C1 segment of cervical spinal cord (tissue), 14 donors: ENCODE measurements at places on chromosomes 6 and 20.
A peak's percentile ranks its signal among the peaks of the same experiment; 100 is the strongest.

- no peak for DNase-seq
Observed at GRCh38 chr6:41093729-41094128, 21.0 kb downstream of the NFYA start.

DNA sequence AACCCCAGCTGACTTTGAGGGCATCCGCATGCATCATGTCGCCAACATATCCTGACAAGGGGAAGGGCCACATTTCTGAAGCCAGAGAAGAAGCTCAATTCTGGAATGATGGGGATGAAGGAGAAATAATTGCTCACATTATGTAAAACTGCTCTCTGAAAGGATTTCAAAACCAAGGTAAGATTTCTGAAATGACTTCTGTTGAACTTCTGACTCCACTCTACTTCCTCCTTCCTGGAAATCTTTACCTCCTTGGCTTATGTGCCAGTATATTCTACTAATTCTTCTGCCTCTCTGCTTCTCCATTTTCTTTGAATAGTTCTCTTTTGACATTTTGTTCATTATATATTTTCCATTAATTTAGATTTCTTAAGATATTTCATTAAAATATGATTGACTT is 31.9 kb downstream of the HLA-DPB1 start:
- no peak for DNase-seq

DNA sequence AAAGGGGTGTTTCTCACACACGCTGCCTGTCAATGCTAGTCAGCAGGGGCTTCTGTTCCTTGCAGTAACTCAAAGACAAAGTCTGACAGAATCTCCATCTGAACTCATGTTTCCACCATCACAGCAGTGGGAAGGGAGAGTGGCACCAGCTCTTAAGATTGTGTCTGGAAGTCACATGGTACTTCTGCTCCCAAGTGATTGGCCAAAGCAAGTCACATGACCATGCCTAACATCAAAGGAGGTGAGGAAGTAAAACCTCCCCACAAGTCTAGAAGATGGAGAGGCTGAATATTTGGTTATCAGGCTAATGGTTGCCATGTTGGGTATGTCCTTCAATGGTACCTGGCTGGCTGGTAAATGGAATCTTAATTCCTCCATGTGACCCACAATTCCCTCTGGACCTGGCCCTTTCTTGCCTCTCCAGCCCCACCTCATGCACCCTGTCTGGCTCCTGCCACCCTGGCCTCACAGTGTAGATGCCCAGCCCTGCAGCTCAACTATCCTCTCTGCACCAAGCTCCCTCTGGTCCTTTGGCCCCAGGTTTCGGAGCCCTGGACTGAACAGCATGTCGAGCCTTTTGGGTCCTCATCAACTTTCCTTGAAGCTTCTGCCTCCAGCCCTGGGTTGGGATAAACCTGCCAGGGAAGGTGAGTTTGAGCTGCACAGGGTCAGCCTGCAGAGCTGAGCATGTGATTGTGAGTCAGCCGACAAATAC is 51.0 kb upstream of the PMEPA1 start:
- DNase-seq: no peak

DNA sequence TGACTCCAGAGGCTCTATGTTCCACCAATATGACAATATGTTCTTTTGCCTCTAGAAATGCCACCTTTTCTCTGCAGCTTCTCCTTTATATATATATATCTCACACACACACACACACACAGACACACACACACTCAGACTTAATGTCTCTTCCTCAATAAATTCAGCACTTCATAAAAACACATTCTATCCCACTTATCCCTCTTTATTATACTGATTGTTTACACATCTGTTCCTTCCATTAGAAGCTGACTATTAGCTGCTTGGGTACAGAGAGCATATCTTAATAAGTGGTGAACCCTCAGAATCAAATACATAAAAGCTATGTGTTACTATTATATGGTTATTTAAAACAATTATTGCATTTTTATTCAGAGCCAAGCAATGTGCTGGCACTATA is 23.3 kb downstream of the NRSN1 start:
- no peak for DNase-seq

DNA sequence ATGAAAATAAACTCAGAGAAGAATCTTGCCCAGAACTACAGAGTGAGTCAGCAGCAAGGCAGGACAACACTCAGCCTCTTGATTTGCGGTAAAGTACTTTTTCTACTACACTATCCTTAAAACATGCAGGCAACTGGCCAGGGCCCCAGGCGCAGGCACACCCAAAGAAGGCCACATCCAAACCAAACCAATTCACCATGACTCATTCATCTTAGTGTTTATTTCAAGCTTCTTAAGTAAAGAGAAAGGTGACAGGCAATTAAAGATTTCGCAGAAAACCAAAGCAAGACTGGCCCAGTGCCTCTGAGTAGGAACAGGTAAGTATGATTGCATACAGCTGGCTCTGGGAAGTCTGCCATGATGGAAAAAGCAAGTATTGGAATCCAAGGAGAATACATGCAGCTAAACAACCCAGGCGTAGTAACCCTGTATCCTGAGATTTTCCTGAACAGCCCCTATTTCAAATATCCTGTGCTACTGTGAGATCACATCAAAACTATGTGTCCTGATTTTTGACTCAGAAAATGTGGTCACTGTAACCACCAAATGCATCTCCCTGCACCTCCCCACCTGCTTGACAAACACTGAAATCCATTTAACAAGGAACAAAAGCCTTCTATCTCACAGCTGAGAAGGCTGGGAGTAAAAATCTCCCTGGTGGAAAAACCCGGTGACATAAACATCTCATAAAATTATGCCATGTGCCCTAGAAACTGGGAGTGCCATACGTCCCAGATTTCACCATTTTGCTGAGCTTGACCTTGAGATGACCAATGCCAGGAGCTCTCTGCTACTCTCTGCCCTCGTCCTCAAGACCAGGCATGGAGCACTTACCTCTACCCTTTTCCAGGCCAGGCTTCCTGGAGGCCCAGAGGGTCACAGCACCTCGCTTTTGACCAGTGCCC is 12.4 kb downstream of the WFDC3 start:
- no peak for DNase-seq

DNA sequence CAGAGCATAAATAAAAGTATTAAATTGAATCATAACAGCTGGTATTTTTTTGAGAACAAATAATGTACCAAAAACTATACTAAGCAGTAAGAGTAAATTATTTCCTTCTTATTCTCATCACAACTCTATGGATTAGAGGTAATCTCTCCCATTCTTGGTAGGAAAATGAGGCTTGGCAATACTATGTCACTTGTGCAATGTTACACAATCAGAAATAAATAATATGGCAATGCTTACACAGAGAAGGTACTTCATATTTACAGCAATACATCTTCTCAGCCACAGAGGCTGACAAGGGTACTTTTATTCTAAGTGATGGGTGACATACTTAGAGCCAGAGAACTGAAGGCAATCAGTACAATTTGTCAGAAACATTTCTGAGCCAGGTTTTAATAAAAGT is 3.9 kb downstream of the DST start:
- DNase-seq: no peak

GRCh38 chr6:132130626-132131298 is 179.6 kb upstream of the CCN2 start:
- DNase-seq: peak; percentile 13

DNA sequence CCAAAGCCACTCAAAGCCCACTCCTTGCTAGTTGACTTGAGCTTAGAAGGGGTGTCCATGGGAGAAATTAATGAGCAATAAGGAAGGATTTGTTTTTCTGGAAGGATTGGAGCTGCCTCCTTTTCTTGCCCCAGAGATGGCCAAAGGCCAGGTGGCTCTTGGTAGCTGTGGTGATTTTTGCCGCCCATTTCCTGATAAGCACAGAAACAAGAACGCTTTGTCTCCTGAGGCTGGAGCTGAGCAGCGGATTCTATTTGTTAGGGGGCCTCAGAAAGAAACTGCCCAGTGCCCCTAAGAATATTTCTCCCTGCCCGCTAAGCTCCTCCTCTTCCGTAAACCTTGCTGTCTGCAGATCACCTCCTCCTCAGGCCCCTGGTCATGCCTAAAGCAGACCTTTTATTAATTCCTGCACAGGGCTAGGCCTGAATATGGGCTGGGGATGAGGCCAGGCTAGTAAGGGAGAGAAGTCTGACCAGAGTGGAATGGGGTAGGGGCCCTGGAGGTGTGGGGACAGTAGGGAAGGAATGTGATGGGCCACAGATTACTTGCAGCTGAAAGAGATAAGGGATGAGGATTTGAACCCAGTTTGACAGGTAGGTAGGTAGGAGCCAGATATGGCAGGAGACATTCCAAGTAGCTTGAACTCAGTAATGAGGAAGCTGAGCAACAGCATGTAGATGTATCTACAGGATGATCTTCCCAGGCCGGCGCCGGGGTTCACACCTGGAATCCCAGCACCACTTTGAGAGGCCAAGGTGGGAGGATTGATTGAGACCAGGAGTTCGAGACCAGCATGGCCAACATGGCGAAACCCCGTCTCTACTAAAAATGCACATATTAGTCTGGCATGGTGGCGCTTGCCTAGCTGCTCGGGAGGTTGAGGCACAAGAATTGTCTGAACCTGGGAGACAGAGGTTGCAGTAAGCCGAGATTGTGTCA is 71.2 kb upstream of the NAA20 start:
- no peak for DNase-seq

- no peak for DNase-seq
Observed at GRCh38 chr6:144710207-144710606, 425.1 kb downstream of the UTRN start.

GRCh38 chr6:158565482-158566040 is 5.7 kb downstream of the TMEM181 start:
- DNase-seq: no peak

GRCh38 chr20:40232273-40232672 is 456.8 kb downstream of the MAFB start:
- DNase-seq: no peak

DNA sequence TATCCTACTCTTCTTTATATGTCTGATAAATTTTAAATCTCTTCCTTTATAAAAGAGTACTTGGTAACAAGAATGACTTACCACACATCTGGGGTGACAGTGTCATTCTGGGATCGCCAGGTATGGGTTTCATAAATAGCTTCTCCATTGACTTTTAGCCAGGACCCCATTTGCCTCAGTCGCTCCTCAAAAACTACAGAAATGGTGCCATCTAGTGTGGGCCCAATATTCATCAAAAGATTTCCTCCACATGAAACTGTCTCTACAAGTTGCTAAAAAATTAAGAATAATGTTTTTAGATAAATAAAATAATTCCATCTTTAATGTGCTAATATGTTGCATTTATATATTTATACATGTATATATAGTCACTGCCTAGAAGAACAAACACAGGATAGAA is 9.7 kb downstream of the FUCA2 start:
- DNase-seq: no peak

GRCh38 chr6:31399589-31400466 is 3.6 kb upstream of the MICA start:
- DNase-seq: peak; percentile 70

- DNase-seq: no peak
Observed at GRCh38 chr6:26363882-26364701, 906 bp upstream of the BTN3A2 start.
